ENCODE measurements at places on chromosomes 1 and 21. TPM values are rescaled to one million over a fixed set of nuclear protein-coding genes. Genes with fewer than 3 reads are reported as not detected.

DNA sequence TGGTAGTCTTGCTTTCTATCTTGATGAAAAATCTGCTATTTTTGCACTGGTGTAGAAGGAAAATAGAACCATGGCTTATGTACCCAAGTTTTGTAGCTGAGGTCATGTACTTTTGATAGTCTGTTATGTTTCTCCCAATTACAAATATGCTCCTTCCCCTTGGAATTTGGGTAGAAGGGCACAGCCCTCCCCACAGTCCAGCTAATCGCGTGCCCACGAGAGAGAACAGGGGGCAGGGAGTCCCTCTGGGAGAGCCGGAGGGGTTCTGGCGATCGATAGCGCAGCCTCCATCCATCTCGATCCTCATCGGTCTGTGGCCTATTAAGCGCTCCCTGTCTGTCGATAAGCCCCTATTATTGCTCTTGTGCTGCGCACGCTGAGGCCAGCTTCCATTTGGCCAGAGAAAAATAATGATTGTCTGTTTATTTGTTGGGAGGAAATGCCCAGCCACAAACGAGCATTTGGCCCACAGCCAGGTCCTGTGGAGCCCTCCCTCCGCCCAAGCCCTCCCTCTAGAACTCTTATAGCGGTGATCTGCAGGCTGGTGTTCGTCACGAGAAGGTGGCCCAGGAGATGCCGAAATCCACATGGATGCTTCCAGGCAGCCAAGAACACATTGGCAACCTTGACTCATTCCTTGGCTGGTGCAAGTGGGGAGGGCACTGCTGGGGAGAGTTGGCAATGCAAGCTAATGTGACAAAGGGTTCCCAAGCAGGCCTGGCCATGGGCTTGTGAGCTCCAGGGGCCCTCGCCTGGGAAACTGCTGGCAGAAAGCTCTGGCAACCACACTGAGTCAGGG is 134.7 kb upstream of the TNR start:
- no peak overlapping the region for H3K4me3 ChIP-seq
- H3K27me3 ChIP-seq: no peaks in the 10 kb centered on the region
- H3K4me1 ChIP-seq: no peaks in the 10 kb centered on the region
- H3K36me3 ChIP-seq: no peaks in the 10 kb centered on the region
- no peak for DNase-seq
- H3K27ac ChIP-seq: no peak overlapping the region

DNA sequence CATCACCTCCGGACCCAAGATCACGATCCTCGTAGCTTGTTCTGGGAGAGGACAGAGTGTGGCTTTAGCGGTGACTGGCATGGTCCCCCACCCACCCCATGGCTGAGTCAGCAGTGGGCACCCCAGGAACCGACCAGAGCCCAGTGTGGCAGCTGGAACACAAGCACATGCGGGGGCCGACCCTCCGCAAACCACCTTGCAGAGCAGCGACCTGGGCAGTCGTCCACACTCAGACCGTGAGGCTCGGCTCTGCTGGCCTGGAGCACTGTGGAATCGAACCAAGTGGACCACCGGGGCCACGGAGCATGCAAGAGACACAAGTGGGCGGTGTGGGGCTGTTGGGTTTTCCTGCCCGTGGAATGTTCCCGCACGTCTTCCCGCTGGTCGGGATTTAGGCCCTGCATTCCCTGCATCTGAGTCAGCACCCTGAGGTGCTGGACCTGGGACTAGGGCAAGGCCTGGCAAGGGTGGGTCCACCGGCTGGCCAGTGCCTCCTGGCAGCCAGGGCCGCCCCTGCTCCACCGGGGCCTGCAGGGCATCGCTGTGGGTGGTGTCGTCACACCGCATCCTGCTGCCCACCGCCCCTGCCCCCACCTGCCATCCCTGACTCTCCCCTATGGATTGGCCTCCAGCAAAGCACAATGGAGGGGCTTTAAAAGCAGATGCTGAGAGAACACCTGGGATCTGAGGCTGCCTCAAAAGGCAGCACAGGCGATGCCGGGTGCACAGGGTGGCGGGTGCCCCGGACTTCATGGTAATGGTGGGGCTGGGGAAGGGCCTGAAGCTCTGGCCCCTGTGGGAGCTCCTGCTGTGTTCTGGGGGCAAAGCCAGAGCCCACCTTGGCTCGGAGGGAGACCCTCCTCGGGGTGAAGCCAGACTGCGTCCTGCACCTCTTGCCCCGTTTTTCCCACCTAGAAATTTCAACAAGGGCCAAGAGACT is 18.5 kb downstream of the MORN1 start:
- no peaks in the 10 kb centered on the region for H3K27me3 ChIP-seq
- peaks cover 11% of the 10 kb centered on the region for H3K4me1 ChIP-seq
- no peak overlapping the region for H3K27ac ChIP-seq
- peak; percentile 77 for DNase-seq

- H3K4me1 ChIP-seq: no peaks in the 10 kb centered on the region
- no peak overlapping the region for H3K27ac ChIP-seq
- no peak overlapping the region for H3K4me3 ChIP-seq
- peak; percentile 13 for DNase-seq
- H3K27me3 ChIP-seq: peaks cover 15% of the 10 kb centered on the region
These were observed 420.5 kb downstream of the MATN1 start for GRCh38 chr1:30302858-30303257.

- peaks cover 10% of the 10 kb centered on the region for H3K4me1 ChIP-seq
- no peak overlapping the region for H3K4me3 ChIP-seq
- no peak for DNase-seq
These were observed 75.5 kb downstream of the FOXD2 start for GRCh38 chr1:47513393-47513792.

DNA sequence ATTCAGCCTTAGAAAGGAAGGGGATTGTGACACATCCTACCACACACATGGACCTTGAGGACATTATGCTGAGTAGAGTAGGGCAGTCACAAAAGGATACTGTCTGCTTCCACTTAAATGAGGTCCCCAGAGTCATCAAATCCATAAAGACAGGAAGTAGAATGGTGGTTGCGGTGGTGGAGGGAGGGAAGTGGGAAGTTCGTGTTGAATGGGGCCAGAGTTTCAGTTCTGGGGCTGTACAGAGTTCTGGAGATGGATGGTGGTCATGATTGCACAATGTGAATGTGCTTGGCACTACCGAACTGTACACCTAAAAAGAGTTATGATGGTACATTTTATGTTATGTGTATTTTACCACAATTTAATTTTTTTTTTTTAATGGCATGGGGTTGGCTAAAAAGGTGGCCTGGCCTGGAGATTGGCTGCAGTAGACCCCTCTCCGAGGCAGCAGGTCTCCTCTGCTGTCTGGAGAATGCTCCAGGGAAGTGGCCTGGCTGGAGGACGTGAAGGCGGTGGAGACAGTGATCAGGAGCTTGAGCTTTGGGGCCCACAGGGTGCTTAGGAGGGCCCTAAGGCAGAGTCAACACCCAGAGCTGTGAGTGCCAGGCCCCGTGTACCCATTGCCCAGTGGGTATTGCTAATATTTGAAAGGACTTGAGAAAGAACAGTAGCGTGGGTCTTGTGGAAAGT is 30.4 kb downstream of the IFNGR2 start:
- peaks cover 37% of the 10 kb centered on the region for H3K36me3 ChIP-seq
- peak overlapping the region; percentile 93 for H3K27ac ChIP-seq
- H3K4me1 ChIP-seq: peaks cover 39% of the 10 kb centered on the region
- DNase-seq: no peak
- no peaks in the 10 kb centered on the region for H3K27me3 ChIP-seq

DNA sequence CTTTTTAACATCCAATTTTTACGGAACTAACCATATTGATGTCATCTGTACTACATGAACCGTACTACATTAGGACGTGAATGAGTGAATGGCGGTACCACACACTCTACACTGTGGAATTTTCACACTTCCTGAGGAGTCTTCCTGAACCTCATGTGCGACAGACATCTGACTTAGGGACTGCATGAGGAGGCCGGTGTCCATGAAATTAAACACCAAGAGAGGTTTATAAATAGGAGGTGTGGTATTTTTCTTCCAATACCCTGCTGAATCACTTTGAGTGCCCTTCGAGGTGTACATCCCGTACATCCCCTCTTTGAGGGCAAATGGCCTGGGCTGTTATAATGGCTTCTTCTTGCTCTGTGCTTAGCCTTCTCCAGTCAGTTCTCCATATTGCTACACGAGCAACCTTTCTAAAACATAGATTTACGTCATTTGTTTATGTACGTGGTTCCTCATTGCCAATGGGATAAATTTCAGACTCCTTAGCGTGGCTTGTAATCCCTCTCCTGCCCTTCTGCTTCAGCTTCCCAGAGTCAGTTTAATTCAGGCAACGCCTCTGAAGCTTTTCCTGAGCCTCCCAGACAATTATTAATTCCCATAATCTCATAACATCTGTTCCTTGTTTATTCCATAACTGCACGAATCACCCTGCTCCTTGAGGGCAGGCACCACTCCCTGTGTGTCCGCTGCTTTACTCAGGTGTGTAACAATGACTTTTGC is 9.4 kb downstream of the ST3GAL3 start:
- H3K36me3 ChIP-seq: no peaks in the 10 kb centered on the region
- H3K27me3 ChIP-seq: no peaks in the 10 kb centered on the region
- H3K4me1 ChIP-seq: peaks cover 36% of the 10 kb centered on the region
- no peak overlapping the region for H3K27ac ChIP-seq
- no peak overlapping the region for H3K4me3 ChIP-seq

GRCh38 chr1:40344597-40344996 is 27.5 kb upstream of the COL9A2 start:
- DNase-seq: no peak
- H3K27me3 ChIP-seq: peaks cover 5% of the 10 kb centered on the region
- no peaks in the 10 kb centered on the region for H3K4me1 ChIP-seq
- H3K4me3 ChIP-seq: no peak overlapping the region
- H3K36me3 ChIP-seq: peaks cover 10% of the 10 kb centered on the region

DNA sequence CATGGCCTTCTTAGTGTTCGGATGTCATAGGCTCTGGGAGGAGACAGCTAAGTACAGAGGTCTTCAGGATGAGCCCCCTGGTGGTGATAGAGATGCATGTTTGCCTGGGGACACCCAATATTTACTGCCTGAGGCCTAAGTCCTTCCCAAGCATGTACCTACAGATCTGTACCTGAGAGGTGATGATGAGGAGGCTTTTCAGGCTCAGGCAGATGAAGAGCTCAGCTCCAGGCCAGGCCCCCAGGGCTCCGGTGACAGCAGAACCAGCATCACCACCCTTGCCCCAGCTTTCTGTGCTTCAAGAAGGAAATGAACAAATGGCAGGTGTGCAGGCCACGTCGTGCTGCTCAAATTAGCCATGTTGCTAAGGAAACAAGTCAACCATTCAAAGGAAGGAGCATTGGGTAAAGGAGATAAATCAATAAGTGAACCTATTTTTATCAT is 21.1 kb downstream of the CACNA1E start:
- no peaks in the 10 kb centered on the region for H3K36me3 ChIP-seq
- peaks cover 4% of the 10 kb centered on the region for H3K27me3 ChIP-seq
- DNase-seq: no peak
- H3K27ac ChIP-seq: no peak overlapping the region

GRCh38 chr1:3014443-3015268 is 6.6 kb upstream of the ACTRT2 start:
- DNase-seq: peak; percentile 74
- H3K4me3 ChIP-seq: no peak overlapping the region
- H3K27ac ChIP-seq: no peak overlapping the region

DNA sequence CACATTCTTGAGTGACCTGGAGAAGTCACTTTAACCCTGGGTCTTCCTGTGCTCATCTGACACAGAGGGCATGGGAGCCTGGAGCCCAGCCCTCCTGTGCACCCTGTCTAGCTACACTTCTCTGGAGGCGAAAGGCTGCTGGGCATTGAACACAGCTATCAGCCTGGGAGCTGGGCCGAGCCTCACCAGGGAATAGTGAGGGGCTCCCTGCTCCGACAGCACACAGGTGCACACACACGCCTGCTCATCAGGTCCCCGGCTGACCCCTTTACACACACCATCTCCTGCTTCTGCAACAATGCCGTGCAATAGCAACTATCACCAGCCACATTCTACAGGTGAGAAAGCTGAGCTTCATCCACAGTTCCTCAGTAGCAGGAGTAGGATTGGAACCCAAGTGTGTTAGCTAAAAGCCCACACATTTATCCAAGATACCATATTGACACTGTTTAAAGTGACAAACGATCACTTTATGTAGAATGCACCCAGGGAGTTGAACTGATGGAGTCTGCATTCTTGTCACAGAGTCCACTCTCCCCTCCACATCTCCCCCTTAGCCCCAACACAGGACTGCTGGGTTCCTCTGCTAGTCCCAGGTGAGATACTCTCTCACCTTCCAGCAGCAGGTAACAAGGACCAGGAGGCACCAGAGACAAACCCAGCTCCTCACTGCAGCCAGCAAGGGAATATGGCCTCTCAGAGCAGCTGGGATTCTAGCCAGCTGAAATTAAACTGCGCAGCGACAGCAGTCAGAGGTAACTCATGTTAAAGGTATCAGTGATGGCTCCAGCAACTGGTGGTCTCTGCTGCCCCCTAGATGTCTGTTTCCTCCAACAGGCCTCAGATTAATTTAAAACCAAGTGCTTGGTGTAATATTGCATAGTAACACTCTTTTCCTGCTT is 18.3 kb upstream of the CAPN8 start:
- DNase-seq: no peak
- H3K36me3 ChIP-seq: no peaks in the 10 kb centered on the region
- H3K4me1 ChIP-seq: no peaks in the 10 kb centered on the region

- H3K27ac ChIP-seq: no peak overlapping the region
- H3K27me3 ChIP-seq: no peaks in the 10 kb centered on the region
- H3K4me1 ChIP-seq: peaks cover 27% of the 10 kb centered on the region
- no peak for DNase-seq
- no peak overlapping the region for H3K4me3 ChIP-seq
These were observed 50.4 kb downstream of the SLC16A1 start for GRCh38 chr1:112905395-112906149.

DNA sequence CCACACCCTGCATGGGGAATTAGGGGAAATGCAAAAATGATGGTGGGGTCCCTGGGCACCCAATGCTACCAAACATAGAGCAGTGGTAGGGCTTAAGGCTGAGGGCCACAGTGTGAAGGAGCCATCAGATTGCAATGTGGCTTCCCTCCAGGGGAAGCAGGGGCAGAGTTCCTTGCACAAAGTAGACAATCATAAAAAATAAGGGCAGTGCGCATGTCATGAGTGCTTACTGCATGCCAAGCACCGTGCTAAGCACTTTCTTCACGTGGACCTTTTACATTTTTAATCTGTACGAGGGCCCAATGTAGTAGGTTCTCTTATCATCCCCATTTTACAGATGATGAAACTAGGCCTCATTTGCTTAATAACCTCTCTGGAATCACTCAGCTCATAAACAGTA is 56.6 kb downstream of the DDX20 start:
- H3K36me3 ChIP-seq: peaks cover 1% of the 10 kb centered on the region
- H3K4me1 ChIP-seq: no peaks in the 10 kb centered on the region
- no peak overlapping the region for H3K27ac ChIP-seq
- no peak overlapping the region for H3K4me3 ChIP-seq
- DNase-seq: no peak

- peak; percentile 34 for DNase-seq
- no peak overlapping the region for H3K27ac ChIP-seq
- H3K4me3 ChIP-seq: no peak overlapping the region
- no peaks in the 10 kb centered on the region for H3K36me3 ChIP-seq
These were observed 48.5 kb downstream of the GNG4 start for GRCh38 chr1:235601104-235601503.

GRCh38 chr1:155166471-155167165 is 6.5 kb downstream of the KRTCAP2 start:
- H3K27me3 ChIP-seq: no peaks in the 10 kb centered on the region

GRCh38 chr1:151542710-151543129 is 2.6 kb downstream of the TUFT1 start:
- H3K4me3 ChIP-seq: peak overlapping the region; percentile 97
- no peaks in the 10 kb centered on the region for H3K27me3 ChIP-seq
- DNase-seq: no peak
- peaks cover 61% of the 10 kb centered on the region for H3K4me1 ChIP-seq

Gene HMGCL
- 25.9 TPM for total RNA-seq

Gene CHODL
- total RNA-seq: 0.22 TPM

Gene SLC44A5
- 0.20 TPM for total RNA-seq

Gene TDRD5
- total RNA-seq: not detected

Gene RORC
- not detected for total RNA-seq

Gene LCE1A
- total RNA-seq: not detected

Gene SPRR3
- total RNA-seq: not detected

Gene FCGR2B
- not detected for total RNA-seq

Gene SLAMF7
- not detected for total RNA-seq

All from chondrocyte (in vitro differentiated cells).